ENCODE measurements at places on chromosomes 4 and X.

GRCh38 chr4:40608628-40609027 lies 21.0 kb downstream of the RBM47 start:
- no peak for DNase-seq

DNA sequence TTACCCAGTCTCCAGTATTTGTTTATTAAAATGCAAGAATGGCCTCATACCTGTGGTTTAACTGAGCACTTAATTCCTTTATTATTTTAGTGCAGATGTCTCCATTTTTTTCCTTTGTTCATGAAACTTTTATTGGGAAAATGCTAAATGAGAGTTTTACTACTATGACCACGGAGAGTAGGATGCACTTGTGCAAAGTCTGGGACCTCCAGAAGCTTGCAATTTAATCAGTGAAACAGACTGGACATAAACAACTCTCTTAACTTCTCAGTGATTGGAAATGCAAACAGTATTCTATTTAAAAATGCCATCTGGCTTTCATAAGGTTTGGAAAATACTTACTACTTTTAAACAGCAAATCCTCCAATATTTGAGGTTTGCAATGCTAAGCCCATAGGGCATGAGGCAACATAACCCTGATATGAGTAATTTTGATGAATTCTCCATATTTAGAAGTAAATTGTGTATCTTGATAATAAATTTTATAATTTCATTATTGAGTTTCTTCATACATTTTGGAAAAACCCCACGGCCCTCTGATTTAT lies 718.7 kb upstream of the MAGEB2 start:
- peak; percentile 5 for DNase-seq

GRCh38 chr4:146255874-146256273 lies 41.5 kb downstream of the REELD1 start:
- peak; percentile 93 for DNase-seq

- peak; percentile 84 for DNase-seq
Observed at GRCh38 chrX:37349221-37350033, at the start of gene PRRG1. PRRG1 (plus strand) TSS chrX:37349364; CDS start chrX:37406250, 56,886 bp downstream.

- no peak for DNase-seq
Observed at GRCh38 chrX:37765507-37765906, 14.4 kb upstream of the CYBB start.

- DNase-seq: peak; percentile 70
Observed at GRCh38 chr4:8594097-8595038, 1.8 kb downstream of the CPZ start.

DNA sequence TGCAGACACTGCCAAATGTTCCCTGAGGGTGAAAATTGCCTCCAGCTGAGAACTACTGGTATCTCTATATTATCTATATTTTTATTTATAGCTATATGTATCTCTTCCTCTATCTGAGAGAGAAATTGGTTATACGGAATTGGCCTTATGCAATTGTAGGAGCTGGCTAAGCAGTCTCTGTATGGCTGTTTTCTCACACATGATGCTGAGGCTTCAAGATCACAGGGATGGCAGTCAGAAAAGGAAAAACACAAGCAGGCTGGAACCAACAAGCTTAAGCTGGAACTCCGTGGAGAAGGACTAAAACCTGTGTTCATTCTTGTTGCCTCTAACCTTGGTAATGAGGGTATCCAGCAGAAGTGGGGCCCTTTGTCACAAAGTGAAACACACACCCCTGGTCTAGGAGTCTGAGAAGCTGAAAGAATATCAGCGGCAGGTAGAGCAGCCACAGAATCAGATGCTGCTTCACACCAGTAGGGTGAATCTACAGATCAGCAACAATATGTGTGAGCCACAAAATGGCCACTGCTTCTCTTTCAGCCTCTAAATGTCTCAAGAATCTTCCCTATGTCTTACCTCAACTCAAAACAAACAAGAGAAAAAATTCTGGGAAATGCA lies 166.5 kb upstream of the PPP1R2C start:
- DNase-seq: no peak

GRCh38 chr4:165048170-165048569 lies 5.5 kb upstream of the TRIM75 start:
- no peak for DNase-seq

GRCh38 chrX:358651-359143 lies 28.0 kb downstream of the PPP2R3B start:
- DNase-seq: no peak

- DNase-seq: no peak
Observed at GRCh38 chrX:41289095-41289494, 44.9 kb upstream of the DDX3X start.

GRCh38 chr4:29538889-29539646 lies 1181.1 kb upstream of the PCDH7 start:
- no peak for DNase-seq
